Endodermal cell (in vitro differentiated cells): ENCODE measurements at places on chromosomes 6 and 20. TPM values are rescaled to one million over a fixed set of nuclear protein-coding genes. Genes with fewer than 3 reads are reported as not detected.

GRCh38 chr20:52454660-52455059, 263.1 kb upstream of the ZFP64 start:
- H3K27ac ChIP-seq = no peak overlapping the region
- no peaks in the 10 kb centered on the region for H3K36me3 ChIP-seq
- H3K4me3 ChIP-seq = no peak overlapping the region
- no peaks in the 10 kb centered on the region for H3K4me1 ChIP-seq
- no peak for DNase-seq

- H3K4me1 ChIP-seq = no peaks in the 10 kb centered on the region
- peak overlapping the region; percentile 92 for H3K4me3 ChIP-seq
- peaks cover 4% of the 10 kb centered on the region for H3K36me3 ChIP-seq
These were observed 81.3 kb upstream of the CCDC28A start for GRCh38 chr6:138692058-138692977.

Gene BPIFB4
- 0.33 TPM in 1 of 3 replicates, not detected in the others for total RNA-seq

GRCh38 chr6:113758826-113759574, 98.1 kb upstream of the MARCKS start:
- H3K4me3 ChIP-seq = no peak overlapping the region
- H3K27ac ChIP-seq = no peak overlapping the region
- H3K4me1 ChIP-seq = peaks cover 7% of the 10 kb centered on the region
- H3K27me3 ChIP-seq = no peaks in the 10 kb centered on the region
- no peaks in the 10 kb centered on the region for H3K36me3 ChIP-seq

DNA sequence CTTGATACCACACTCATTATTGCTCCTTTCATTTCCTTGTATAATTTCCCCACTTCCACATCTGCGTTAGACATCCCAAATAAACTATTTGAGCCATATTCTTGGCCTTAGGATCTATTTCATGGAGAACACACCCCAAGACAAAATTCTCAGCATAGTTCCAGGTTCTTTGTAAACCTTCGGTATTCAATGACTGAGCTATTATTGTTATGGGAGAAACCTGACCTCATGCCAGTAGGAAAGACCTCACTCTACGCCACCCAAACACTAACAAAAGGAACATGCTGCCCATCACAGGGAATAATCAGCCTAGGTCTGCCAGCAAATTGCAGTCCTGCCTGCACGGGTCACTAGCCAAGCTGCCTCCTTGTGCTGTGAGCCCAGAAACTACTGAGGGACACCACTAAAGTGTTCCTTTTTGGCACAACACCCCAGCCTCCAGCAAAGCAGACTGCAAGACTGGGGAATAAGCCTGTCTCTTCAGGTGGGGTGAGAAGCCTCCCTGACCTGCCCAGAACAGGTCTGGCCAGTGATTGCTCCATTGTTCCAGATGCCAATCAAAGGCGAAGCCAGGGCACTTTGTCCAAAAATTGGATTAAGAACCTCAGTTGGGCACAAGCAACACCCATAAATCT, 371.8 kb downstream of the MAFB start:
- no peaks in the 10 kb centered on the region for H3K27me3 ChIP-seq
- DNase-seq = no peak
- H3K36me3 ChIP-seq = no peaks in the 10 kb centered on the region
- no peak overlapping the region for H3K27ac ChIP-seq

Gene RUNX2
- 0.18 to 1.2 TPM (median 0.77 TPM) in 3 replicates for total RNA-seq

- peak; percentile 64 for DNase-seq
- H3K27ac ChIP-seq = no peak overlapping the region
- peak overlapping the region; percentile 91 for H3K4me3 ChIP-seq
- H3K27me3 ChIP-seq = peaks cover 30% of the 10 kb centered on the region
- no peaks in the 10 kb centered on the region for H3K4me1 ChIP-seq
- H3K36me3 ChIP-seq = no peaks in the 10 kb centered on the region
These were observed 668 bp downstream of the PKIB start for GRCh38 chr6:122610690-122611455.

Gene TMEM74B
- total RNA-seq = 4.3 to 17.9 TPM (median 5.8 TPM) in 3 replicates
